ENCODE measurements at places on chromosomes 6 and 20.

DNA sequence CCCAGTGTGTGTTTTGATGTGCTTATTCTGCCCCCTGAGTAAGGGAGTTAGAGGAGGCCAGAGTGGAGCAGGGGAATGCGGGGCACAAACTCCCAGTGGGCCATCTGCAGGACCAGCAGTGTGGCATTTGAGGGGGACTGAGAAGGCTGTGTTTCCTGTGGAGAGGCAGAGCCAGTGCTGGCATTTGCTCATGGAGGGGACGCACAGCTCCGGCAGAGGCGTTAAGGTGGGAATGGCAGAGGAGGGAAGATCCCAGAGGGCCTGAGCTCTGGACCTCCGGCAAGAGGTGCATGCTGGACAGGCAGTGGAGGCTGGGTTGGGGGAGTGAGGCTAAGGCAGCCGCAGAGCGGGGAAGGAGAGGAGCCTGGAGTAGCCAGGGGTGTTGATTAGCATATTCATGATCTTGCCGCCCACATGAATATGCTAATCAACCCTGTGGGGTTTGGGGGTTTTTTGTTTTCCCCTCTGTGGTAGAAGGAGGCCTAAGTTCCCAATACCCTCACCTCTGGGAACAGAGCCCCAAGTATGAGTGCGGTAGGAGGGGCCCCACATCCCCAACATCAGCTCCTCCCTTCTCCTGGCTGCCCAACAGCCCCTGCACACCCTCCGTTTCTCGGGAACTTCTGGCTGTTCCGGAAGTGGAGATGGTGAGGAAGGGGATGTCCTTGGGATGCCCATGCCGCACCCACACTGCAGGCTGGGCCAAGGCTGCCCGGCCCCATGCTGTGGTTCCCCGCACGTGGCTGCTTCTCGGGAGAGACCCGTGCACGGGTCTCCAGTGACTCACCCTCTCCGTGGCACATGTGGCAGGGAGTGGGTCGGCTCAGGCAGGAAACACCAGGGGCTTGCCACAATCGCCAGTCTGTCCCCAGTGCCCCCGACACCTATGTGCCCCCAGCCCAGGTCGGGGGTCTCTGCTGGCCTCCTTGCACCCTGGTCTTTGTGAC, 33.8 kb downstream of the DLGAP4 start:
- DNase-seq: peak; percentile 37

DNA sequence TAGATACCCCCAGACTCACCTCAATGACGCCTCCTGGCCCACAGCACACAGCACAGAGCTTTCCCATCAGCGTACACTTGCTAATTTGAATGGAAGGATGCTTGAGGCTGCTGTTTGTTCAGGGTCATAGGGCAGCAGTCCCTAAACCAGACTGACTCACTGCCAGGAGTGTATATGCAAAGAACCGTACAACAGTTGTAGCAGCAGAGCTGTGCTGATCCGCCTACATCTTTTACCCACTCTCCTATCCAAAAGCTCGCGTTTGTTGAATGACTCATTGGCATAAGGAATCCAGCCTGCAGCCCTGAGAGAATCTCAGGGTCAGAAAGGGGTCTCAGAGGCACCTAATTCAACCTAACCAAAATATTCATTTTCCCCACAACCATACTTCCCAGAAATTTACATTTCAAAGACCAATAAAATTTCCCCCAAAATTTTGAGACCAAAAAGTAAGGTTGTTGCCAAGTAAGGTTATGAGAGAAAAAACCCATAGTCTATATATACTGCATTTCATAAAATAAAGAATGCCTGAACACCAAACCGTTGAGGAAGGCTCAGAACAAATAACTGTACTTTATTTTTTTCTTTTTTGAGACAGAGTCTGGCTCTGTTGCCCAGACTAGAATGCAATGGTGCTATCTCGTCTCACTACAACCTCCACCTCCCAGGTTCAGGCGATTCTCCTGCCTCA, 35.3 kb upstream of the CCND3 start:
- peak; percentile 44 for DNase-seq

DNA sequence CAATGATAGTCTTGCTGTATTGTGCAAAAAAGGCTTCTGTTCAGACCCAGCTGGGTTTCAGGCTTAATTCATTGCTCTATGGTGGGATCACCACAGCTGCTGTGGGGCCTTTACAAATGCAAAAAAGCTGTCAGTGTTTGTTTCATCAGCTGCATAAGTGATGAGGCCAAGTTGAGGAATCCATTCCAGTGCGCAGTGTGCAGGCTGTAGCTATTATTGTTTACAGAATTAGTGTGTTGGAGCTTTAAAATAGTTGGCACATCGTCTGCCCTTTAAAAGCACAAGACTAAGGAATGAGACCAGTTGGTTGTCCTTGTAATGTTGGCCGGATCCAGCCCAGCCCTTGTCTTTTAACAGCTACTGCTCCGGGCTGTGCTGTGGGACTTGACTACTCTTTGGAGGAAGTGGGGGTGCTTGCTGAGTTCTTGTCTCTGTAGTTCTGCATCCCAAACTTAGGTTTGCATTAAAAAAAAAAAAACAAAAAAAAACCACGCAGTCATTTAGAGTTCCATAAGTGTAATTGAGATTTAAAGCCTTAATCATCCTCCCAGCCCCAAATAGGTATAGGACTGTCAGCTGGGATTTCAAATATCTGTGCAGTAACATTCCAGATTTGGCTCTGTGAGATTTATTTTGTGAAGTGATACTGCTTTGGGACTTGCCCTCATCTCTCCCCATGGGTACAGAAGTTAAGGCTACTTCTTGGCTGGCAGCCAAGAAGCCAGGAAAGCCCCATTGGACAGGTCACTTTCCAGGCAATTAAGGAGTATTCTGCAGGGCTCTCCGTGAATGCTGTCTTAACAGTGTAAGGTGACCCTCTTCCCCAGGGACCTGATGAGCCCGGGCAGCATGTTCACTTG, 19.3 kb downstream of the JARID2 start:
- no peak for DNase-seq

DNA sequence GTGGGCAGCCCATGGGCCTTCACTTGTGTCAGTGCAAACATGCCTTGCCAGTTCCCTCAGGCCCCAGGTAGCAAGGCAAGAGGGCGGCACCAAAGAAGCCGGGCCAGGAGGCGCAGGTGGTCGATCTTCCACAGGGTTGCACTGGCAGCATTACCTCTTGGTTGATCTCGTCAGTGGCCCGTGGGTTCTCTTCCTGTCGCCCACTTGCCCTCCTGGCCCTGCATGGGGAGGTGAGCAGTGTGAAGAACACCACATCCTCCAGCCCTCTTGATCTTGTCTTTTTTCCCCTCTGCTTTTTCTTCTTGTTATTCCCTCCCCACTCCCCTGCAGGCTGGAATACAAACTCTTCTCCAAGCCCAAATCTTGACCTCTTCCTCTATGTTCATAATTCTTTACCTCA, 3.0 kb upstream of the CST11 start:
- DNase-seq: no peak

- DNase-seq: peak; percentile 35
Measured at GRCh38 chr20:44247586-44248409, 690 bp downstream of the GDAP1L1 start.

DNA sequence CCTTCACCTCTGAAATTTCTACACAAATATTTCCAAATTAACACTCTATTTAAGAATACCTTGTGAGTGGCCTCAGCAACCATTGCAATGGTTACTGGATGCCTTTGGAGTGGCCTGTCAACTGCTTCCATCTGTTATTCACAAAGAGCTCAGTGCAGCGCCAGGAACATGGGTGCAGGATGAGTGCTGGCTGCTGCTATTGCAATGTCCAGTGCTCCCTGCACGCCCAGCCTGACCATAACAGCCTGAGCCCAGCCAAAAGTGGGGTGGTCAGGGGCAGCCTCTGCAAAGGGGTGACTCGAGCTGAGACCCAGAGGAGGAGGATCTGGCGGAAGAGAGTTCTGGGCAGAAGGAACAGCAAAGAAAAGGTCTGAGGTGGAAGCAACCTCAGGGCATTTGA, 18.4 kb downstream of the CASS4 start:
- DNase-seq: no peak

DNA sequence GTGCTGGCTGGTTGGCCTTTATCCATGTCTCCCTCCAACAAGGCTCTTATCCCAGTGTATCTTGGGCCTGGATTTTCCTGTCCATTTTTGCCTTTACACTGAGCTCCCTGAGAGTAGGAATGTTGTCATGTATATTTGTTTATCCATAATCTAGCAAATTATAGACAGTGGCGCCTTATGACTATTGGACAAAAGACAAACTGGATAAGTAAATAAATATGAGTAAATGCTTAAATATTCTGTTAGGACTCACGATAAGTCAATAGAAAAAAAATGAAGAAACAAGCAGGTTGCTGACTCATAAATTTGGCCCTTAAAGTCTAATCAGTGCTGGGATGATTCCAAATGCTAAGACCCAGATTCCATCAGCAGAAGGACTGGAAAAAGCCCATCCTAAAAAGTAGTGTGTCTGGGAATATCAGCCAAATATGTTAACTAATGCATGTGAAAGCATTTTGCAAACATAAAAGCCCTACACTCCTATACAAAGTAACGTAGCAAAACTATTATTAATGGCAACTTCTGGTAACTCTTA, 55.0 kb upstream of the PCSK2 start:
- DNase-seq: no peak

- no peak for DNase-seq
Measured at GRCh38 chr6:158330016-158330415, 17.8 kb downstream of the TULP4 start.

DNA sequence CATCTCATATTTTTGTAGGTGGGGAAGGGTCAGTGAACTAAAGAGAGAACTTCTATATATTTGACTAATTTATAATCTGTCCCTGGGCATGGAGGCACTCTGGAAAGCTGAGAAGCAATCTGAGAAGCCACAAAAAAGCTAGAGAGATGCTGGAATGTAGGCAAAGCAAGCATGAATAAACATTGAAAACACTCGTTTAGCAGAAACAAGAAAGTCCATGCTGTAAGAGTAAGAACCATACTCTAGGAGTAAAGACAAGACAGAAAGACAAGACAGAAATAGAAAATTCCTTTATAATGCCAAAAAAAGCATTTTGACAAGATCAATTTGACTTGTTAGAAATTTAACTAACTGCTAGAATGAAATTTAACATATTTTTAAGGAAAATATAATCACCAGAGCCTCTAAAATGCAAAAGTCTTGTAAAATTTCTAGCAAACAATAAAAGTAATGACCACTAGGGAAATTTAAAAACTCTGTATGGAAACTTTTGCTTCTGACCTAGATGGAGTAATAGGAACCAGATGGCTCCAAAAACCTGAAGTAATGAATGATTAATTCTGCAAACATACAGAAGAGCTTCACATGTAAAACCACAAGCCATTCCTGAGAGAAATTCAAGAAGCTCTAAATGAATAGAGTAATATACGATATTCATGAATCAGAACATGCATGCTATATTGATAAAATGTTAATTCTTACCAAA, 625.7 kb upstream of the PTCHD4 start:
- DNase-seq: no peak

DNA sequence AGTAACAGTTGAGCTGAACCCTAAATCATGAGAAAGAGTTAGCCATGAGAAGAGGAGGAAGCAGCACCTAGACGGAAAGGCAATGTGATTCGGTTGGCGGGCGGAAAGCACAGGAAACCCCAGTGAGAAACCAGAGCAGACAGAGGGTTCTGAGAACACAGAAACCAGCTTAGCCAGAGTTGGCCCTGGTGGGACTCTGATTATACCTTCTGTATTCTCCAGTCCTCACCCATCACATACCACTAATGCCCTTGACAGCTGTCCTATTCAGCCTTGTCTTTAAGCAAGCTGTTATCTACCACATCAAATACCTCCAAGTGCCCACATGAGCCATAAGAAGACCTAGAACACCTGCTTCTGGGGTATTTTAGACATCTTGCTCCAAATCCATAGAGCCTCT, 58.9 kb upstream of the LRRC1 start:
- no peak for DNase-seq

DNA sequence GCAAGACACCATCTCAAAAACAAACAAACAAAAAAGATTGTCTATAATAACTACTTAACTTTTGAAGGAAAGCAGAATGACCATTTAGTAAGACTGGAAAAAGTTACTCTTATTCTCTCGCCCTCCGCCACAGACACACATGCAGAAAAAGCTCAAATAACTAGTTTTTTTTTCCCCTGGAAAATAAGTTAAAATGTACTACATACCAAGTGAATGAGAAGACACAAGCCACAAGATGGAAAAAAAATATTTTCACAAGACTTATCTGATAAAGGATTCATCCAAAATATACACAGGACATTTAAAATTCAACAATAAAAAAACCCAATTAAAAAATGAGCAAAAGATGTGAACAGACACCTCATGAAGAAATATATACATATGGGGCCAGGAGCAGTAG, 31.9 kb downstream of the NUDT3 start:
- no peak for DNase-seq

GRCh38 chr20:38113401-38114325, 51.4 kb downstream of the TGM2 start:
- no peak for DNase-seq

- DNase-seq: no peak
Measured at GRCh38 chr20:62309198-62309944, 6.6 kb downstream of the ADRM1 start.

GRCh38 chr6:147116056-147116455, 88.2 kb upstream of the STXBP5 start:
- DNase-seq: no peak

DNA sequence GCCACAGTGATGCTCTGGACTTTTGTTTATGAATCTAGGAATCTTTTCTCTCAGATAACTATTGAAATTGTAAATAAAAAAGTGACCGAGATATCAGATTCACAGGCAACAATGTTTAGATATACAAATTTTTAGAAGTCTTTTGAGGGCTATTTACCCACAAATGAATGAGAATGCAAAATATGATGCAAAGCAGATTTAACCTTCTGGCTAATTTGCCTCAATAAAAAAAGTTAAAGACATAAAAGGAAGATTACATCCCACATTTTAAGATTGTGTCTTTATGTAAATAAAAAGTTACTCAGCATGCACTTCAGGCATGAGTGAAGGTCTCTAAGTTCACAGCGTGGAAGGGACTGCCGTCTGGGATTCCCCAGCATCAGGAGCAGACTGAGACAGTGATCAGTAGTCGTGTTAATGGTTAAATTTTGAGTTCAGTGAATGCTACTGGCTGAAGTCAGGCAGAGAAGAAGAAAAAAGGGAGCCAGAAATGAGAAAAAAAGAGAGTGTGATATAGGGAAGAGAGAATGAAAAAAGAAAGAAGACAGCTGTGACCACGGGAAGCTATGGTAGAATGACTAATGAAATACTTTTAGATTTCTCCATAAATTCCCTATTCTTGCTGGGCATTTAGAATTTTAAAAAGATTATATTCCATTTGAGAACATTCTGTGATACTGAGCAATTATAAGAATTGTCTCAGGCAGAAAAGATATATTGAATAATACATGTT, 93.6 kb downstream of the MYB start:
- DNase-seq: no peak

- no peak for DNase-seq
Measured at GRCh38 chr6:72977114-72977513, 248.2 kb downstream of the KHDC1L start.

- DNase-seq: no peak
Measured at GRCh38 chr20:13644010-13644409, 5.3 kb upstream of the TASP1 start.

DNA sequence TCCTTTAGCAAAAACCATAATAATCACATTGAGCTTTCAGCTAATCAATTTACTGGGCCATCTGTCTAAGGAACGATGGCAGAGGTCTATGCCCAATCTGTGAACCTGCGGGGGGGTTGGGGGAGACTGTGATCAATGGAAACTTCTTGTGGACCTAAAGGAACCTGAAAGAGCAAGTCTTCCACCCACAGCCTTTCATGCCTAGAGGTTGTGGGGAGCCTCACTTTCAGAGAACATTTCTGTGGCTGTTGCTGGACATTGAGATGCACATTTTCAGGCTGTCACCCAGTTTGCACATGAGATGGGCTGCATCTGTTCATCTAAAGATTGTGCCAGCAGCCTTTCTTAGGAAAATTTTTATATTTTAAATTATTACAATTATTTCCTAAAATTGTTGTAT, 310.0 kb upstream of the SPTLC3 start:
- DNase-seq: no peak

GRCh38 chr20:10946124-10946880, 272.5 kb upstream of the JAG1 start:
- no peak for DNase-seq

All from stimulated activated CD4-positive, alpha-beta T cell treated with anti-CD3 and anti-CD28 coated beads, Interleukin-2, amount 100 ng/mL, for 24 hours (primary cell).